ENCODE measurements at places on chromosomes 7 and 10.

DNA sequence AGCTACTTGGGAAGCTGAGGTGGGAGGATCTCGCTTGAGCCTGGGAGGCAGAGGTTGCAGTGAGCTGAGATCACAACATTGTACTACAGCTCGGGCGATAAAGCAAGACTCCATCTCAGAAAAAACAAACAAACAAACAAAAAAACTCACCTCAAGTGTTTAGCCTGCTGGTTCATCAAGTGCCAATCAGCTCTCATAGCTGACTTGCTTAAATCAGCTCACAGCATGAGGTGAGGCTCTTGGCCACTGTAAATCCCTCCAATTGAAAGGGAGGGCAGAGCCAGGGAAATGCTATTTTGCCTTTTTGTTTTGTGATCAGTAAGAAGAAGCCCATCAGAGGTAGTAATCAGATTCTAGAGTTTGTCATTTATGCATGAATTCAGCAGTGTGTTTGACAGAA, 112.3 kb downstream of the RAB11FIP2 start:
- no peak for DNase-seq

- no peak for DNase-seq
These were observed 962.7 kb downstream of the LRMDA start for GRCh38 chr10:76393875-76394706.

- no peak for DNase-seq
These were observed 105.0 kb upstream of the DGKB start for GRCh38 chr7:15007507-15007906.

GRCh38 chr10:7857262-7857661, 39.0 kb downstream of the TAF3 start:
- DNase-seq = no peak

- DNase-seq = no peak
These were observed 19.9 kb downstream of the SCRN1 start for GRCh38 chr7:29969738-29970137.

DNA sequence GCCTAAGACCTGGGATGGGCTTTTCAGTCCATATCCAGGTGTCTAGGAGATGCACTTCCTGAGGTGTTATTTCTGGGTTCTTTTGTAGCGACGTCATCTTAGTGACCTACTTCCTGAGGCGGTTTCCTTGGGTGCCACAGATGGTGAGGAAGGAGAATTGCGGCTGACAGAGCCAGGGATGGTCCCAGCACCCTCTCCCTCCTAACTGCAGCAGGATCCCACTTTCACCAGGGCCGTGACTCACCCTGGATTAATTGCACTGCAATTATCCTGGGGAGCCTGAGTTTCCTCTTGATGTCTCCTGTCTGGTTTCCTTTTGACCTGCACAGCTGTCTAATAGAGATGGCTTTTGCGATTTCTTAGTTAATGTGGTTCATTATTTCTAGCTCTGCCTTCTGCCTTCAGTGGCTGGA, 271.7 kb downstream of the TCF7L2 start:
- peak; percentile 3 for DNase-seq

GRCh38 chr7:73995330-73995729, 32.6 kb upstream of the ELN start:
- no peak for DNase-seq

GRCh38 chr10:63392224-63392623, 73.6 kb downstream of the JMJD1C start:
- DNase-seq = no peak

DNA sequence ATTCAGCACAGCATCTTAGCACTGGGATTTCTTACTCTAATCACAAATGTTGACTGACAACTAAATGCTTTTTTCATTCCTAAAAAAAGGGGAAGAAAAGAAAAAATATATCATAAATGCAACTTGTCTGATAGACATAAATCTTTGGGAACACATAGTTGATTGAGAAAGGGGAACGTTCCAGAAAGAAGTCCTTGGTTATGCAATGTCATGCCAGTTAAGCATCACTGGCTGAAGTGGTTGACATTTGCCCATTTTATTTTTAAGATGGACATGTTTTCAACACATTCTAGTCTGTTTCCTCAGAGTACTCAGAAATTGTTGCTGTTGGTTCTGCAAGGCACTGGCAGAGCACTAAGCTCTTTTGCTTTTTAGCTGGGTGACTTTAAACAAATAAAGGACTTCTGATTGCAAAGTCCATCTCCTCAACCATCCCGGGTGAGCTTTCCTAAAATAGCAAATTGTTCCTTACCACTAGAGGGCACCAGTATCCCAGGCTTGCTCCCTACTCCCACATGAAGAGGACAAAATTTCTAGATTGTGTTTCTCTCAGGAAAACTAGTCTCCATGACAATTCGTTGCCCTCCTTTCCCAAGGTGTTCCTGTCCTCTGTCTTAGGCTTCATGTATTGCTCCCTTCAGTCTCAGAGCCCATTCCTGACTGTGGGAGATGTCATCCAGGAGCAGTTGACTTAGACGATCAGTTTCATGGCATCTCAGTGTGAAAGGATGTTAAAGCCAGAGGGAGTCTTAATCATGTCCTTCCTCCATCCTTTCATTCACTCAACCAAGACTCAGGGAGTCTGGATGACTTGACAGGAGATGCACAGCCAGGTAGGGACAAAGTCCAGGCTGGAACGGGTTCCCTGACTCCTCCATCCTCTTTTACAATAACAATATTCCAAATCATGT, 23.9 kb downstream of the OPALIN start:
- DNase-seq = peak; percentile 15

GRCh38 chr10:1217237-1217587, 161.0 kb downstream of the WDR37 start:
- no peak for DNase-seq

DNA sequence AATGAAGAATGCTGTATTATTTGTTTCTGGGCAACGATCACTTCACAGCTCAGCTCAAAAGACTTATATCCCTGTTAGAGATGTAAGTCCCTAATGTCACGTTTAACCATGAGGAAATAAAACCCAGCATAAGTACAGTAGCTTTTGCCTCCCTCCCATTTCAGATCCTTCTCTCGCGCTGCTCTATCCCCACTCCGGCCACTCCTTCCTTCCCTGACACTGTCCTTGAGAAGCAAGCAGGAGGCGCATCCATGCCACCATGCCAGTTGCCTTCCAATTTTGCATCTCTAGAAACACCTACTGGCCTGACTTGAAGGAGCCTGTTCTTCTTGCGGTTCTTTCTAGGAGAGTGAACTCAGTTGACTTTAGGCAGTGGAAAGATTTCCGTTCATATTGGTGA, 1.2 kb downstream of the FAM180A start:
- DNase-seq = no peak

GRCh38 chr10:122467701-122468100, 6.3 kb downstream of the HTRA1 start:
- DNase-seq = no peak

All from NCI-H1436 (cell line).